Forelimb muscle (tissue), 1 donor: ENCODE measurements at places on chromosomes 11 and 22.

GRCh38 chr22:42286205-42286604 lies 15.8 kb upstream of the TCF20 start:
- no peak for DNase-seq

DNA sequence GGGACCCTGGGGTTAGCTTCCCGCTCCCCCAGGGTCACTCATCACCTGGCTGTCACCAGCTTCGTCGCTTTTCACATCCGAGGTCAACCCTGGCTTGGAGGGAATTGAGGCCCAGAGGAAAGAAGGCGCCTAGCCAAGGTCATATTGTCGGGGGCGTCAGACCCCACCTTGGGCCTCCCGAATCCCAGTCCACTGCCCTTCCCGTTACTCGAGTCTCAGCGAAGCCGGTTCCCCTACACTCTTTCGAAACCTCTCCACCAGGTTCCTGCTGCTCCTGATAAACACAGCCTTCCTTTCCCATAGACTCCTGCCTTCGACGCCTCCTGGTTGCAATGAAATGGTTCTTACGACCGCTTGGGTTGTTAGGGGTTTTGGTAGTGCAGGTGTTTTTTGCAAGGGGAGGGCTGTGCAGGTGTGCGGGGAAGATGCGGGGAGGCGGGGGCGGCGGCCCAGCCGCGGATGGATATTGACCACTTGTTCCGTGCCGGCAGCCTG lies 642 bp downstream of the NAA40 start:
- DNase-seq: no peak

GRCh38 chr11:31651208-31651607 lies 141.6 kb downstream of the ELP4 start:
- no peak for DNase-seq

DNA sequence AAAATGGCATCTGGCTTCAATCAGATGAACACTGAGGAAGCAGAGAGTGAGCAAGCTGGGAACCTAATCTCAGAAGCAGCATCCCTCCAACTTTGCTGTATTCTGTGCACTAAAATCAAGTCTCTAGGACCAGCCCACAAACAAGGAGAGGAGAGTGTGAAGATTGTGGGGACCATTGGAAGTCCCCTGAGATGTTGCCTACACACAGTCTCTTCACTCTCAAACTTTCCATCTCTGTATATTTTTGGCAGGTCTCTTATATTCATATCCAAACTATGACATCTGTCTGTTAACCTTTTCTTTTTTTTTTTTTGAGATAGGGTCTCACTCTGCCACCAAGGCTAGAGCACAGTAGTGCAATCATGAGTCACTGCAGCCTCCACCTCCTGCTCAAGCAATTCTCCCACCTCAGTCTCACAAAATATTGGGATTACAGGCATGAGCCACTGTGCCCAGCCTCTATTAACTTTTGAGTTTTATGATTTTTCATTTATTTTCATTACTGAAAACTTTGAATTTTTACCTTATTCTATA lies 1096.4 kb downstream of the TBC1D22A start:
- no peak for DNase-seq
